ENCODE measurements at places on chromosomes 11 and 22.

GRCh38 chr11:83671289-83671688 is 385.1 kb upstream of the CCDC90B start:
- DNase-seq = peak; percentile 41

DNA sequence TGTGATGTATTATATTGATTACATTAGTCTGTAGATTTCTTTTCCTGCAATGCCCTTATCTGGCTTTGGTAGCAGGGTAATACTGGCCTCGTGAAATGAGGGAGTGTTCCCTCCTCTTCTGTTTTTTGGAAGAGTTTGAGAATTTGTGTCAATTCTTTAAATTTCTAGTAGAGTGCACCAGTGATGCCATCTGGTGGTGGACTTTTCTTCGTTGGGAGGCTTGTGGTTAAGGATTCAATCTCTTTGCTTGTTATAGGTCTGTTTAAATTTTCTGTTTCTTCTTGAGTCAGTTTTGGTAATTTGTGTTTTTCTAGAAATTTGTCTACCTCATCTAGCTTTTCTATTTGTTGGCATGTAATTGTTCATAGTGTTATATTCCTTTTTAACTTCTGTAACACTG is 18.9 kb downstream of the SHANK3 start:
- no peak for DNase-seq

DNA sequence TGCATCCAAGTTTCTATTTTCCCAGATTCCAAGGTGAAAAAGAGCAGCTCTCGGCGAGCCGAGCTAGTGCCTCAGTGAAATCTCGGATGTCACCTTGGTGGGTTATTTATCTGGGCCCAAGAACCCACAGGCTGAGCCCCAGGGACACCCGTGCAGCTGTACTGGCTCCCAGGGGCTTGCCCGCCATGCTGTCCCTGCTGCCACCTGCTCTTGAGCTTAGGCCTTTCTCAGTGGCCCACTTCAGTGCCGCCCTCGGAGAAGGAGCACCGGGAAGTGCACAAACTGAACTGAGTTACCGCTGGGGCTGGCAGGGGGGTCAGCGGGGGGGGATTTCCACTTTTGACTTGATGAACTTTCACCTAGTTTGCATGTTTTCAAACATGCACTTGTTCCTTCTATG is 27.9 kb downstream of the CPT1A start:
- DNase-seq = no peak

- no peak for DNase-seq
Observed at GRCh38 chr22:47550524-47551430, 788.3 kb downstream of the TBC1D22A start.

DNA sequence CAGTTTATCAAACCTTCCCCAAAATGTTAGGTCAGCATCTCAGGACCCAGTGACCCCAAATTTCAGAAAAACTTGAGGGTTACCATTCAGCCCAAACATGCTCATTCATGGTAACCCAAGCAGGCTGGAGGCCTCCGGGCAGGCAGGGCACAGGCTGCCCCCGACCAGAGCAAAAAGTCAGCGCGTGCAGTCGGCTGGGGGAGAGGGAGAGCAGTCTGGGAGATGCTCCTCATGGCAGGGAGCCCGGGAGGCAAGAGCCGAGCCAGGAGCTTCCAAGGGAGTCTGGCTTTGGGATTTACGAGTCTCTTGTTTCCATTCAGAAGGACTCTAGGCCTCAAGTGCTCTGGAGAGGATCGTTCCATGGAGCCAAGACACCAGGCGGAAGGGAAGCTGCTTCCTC is 45.7 kb downstream of the RPUSD4 start:
- DNase-seq = no peak

GRCh38 chr11:44903518-44903917 is 47.2 kb downstream of the TP53I11 start:
- no peak for DNase-seq

DNA sequence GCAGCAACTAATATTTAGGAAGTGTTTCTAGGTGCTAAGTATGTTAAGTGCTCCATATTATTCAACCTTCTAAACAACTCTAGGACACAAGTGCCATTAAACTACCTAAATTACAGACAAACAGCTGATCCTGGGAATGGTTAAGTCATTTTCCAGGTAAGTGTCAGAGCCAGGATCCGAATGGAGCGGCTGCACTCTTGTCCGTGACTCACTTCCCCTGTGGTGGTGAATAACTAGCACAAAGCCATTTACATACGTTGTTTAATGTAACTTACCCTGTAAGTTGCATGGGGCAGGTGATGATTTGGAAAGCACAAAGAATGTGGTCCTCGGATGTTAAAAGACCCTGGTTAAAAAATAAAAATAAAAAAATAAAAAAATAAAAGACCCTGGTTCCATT is 8.8 kb upstream of the PRG2 start:
- DNase-seq = no peak

DNA sequence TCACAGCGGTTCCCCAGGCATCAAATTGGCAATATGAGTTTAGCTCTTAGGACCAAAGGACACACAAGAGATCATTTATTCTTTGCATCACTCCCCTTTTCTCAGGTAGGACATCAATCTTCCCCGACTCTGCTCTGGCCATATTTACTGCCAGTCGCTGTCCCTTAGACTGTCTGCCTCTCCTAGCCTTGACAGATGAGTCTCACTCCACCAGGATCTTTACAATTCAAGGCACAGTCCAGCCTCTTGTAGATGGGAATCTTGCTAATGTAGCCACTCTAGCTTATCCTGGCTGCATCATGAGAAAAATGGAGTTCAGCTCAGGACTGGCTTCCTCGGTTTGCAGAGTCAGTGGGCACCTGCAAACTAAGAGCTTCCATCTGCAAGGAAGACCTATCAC is 915.2 kb downstream of the NTM start:
- no peak for DNase-seq

GRCh38 chr22:50625131-50625567 is 2.8 kb downstream of the ARSA start:
- no peak for DNase-seq

- DNase-seq = no peak
Observed at GRCh38 chr22:19853058-19853878, 1.4 kb downstream of the GNB1L start.

DNA sequence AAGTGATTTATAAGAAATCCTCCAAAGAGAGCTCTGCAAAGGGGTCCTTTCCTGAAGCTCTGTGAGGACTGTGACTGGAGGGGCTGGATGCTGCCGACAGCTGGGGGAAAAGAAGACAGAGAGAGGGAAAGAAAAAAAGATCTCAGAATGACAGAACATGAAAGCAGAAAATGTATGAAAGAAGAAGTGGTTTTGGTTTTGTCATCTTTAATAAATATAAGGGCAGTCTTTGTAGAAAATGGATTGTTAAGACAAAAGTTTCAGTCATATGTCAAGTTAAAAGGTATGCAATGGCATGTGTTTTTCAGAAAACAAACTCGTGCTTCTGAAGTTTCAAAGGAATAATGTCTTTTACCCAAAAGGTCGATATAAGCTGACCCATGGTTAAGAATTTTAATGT is 105.5 kb downstream of the CCDC83 start:
- no peak for DNase-seq

- no peak for DNase-seq
Observed at GRCh38 chr11:10898003-10898762, 40.3 kb upstream of the ZBED5 start.

DNA sequence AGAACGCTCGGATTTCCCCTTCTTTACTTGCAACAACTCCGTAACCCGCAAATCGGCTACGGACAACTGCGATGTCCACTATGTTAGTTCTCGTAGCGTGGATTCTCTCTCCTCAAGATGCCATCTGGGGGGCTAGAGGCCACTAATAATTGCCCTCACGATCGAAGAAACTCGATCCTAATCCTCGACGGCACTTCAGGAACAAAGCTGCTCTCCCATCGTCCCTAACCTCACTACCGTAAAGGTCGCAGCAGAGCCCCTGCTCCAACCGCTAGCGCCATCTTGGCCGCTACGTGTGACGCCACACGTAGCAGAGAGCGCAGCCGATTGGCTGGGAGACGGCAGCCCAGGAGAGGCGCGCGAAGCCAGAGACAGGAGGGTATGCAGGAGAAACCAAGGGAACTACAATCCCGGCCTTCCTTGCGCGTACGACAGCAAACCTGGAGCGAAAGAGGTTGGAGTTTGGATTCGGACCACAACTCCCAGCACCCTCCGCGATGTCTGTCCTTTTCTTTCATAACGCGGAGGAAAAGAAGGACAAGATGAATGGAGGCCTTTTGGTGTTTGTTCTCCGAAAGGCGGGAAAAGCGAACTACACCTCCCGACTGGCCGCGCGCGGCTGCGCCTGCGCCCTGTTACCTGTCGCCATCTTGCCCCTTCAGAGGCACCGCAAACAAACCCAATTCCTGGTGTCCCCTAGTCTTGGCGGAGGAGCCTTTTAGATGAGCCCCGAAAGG is at the start of gene EMSY:
EMSY (plus strand) TSS at position 635 of the 737 bp plus-strand sequence. CDS start 1,921 bp downstream, outside the sequence.
- peak; percentile 99 for DNase-seq

DNA sequence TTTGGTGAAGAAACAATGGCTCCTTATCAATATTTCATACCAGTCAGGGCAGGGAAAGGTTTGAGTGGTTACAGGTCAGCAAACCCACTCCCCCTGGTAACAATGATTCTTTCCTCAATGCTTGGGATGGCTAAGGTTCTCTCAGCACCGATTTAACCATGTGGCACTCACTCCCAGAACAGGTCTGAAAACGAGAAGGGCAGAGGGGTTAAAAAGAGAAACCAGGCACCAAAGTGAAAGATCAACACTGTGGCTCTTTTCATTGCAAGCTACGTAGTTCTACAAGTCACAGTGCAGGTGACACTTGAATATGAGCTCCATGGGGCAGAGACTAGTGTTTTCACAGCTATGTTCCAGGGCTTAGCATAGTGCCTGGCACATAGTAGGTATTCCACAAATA is 132.4 kb downstream of the PLEKHA7 start:
- no peak for DNase-seq

- DNase-seq = no peak
Observed at GRCh38 chr11:130916910-130917309, 631 bp upstream of the SNX19 start.

DNA sequence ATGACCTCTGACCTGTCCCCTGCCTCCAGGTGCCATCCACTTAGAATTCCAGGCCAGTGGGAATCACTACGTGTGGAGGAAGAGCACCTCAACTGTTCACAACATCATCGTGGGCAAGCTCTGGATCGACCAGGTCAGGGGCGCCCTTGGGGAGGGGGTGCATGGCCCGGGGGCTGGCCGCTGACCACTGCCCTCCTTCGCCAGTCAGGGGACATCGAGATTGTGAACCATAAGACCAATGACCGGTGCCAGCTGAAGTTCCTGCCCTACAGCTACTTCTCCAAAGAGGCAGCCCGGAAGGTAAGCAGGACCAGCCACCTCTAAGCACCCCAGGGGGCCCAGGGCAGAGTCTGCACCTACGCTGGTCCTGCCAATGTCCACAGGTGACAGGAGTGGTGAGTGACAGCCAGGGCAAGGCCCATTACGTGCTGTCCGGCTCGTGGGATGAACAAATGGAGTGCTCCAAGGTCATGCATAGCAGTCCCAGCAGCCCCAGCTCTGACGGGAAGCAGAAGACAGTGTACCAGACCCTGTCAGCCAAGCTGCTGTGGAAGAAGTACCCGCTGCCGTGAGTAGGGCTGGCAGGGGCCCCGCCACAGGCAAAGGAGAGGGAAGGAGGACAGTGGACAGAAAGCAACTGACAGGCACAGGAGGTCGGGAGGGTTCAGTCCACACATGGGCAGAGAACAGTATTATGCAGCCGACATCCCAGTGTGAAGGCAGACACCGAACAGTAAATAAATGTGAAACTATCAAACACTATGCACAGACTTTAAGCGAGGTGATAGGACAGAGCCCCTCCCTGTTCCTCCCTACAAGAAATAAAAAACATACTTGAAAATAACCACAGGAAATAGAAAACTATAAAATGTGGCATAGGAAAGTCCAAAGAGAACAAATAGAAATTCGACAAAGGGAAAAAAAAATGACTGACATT is 74.9 kb downstream of the MORC2 start:
- no peak for DNase-seq

GRCh38 chr11:109819410-109819809 is 273.8 kb upstream of the ZC3H12C start:
- no peak for DNase-seq

- DNase-seq = peak; percentile 24
Observed at GRCh38 chr11:113874581-113875233, 665 bp downstream of the USP28 start.

DNA sequence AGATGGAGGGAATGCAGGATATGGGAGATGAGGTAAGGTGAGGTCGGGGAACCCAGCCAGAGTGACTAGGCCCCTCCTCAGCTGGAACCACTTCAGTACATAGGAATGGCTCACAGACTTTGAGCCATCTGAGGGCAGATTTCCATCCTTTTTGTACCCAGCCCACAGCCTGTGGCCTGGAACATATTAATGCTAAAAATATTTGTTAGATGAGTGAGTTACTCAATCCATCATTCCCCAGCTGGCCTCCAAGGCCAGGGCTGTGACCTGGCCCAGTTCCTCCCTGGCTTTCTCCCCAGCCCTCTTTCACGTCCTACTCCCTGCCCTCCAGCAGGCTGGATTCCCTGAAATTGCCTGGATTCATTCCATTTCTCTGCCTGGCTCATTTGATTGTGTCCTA is 57.2 kb upstream of the PRDM11 start:
- DNase-seq = no peak

DNA sequence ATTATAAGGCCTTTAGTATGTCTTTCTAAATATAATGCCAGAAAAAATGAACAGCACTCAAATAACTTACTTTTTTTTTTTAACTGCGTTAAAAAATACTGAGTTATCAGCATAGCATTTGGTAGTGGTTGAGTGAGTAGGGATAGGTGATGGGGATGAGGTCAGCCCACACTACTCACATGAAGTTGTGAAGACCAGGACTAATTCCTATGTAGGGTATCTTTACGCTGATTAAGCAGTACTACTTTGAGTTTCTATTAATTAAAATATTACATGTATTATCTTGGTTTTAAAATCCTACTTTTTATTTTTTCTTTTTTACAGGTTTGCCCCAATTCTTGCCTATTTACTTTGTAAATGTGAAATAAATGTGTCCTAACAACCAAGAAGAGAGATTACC is 13.5 kb downstream of the PHF21A start:
- no peak for DNase-seq

DNA sequence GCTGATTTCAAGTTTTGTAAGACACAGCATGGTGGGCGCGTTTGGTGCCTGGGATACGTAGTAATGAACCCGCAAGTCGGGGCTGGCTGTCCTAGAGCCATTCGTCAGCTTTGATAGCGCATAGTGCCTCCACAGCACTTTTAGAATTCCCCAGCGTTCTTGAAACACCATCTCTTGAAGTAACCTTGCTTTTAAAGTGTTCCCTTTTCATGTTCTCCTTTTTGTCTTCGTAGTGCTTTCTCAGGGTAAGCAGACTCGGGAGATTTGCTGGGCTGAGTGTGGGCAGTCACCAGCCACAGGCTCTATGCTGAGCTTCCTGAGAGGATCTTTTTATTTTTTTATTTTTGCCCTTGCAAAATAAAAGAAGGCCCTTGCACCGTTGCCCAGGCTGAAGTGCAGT is 39.6 kb upstream of the CTTN start:
- no peak for DNase-seq

GRCh38 chr11:130197386-130198035 is 37.9 kb downstream of the ST14 start:
- no peak for DNase-seq

Data from NCI-H1105 (cell line).